ENCODE measurements at places on chromosomes 2 and 18.

GRCh38 chr2:96830044-96830562 is 13.7 kb downstream of the ANKRD23 start:
- DNase-seq: no peak

DNA sequence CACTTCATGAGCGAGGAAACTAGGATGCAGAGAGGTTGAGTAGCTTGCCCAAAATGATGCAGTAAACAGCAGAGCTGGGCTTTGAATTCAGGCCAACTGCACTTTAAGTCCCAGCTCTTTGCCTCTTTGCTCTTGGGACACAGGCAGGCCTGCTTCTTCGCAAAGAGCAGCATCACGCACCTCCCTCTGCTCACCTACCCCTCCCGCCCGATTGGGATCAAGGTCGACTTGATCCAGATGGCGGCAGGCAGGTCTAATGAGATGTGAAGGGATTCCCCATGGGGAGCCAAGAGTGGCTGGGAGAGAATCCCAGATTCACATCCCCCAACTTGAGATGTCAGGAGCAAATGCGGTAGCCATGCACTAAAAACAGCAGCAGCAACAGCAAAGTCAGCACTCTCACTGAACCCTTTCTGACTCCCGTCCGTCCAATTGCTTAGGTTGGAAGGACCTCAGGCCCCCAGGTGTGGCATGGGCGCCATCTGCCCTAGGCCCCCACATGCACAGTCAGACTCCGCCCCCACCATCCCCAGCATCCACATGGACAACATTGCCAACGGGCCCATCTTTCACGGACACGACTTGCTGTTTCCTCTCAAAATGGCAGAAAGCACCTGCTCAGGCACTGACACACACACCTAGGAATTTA is 84.3 kb upstream of the MAP4K4 start:
- DNase-seq: no peak

DNA sequence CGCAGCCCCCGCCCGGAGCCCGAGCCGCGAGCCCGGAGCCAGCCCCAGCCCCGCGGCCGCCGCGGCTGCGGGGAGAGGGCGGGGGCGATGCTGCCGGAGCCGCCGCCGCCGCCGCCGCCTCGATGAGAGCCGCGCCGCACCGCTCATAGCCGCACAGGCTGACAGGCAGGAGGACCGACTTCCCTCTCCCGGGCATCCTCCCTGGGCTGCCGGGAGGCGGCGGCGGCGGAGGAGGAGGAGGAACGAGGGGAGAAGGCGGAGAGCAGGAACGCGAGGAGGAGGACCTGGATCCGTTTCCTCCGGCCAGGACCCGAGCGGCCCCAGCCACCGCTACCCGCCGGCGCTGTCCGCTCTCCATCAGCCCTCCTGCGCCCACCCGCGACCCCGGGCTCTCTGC is 370 bp downstream of the KLHL29 start:
- DNase-seq: peak; percentile 50

DNA sequence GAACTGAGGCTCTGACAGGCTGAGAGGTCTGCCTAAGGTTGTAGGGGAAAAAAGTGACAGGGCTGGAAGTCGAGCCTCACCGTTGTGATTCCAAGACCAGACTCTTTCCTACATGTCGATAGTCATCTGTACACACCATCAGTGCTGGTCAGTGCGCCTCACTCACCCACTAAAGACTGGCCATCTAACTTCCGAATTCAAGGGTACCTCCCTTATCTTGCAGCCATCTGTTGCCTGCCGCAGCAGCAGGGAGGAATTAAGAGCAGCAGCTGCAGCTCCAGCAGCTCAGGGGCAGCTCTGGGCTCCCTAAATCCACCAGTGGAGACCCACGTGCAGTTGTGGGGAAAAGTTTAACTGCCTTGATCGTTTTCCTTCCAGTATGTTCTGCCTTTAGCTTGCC is 32.6 kb upstream of the GPR39 start:
- DNase-seq: no peak

- no peak for DNase-seq
These were observed 37.4 kb upstream of the SLC9A2 start for GRCh38 chr2:102581911-102582310.

GRCh38 chr2:200494048-200494447 is 15.8 kb downstream of the KCTD18 start:
- DNase-seq: no peak

DNA sequence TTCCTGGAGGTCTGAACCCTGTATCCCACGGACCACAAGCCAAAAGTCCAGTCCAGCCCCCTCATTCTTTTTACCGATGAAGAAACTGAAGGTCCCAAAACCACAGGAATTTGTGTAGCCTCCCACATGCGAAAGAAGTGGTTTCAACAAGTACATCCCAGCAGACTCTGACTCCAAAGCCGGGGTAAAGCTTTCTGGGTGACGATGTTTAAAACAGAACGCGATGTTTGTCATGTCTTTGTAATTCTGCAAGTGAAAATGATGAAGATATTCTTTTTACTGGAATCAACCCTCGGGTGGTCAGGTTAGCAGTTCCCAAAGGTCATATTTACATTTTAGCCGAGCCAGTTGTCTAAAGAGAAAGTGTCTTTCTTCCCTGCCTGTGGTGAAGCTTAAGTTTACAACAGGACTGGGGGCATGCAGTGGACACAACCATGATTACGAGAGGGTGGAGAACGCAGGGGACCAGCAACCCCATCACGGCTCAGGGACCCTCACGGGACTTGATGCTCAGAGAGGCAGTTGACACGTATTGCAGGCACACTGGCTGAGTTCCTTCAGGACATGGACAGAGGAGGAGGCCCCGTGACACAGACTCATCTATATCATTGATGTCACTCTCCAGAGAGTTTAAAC is 17.8 kb upstream of the TMEM131 start:
- DNase-seq: peak; percentile 59

GRCh38 chr18:69469444-69469919 is 68.8 kb downstream of the DOK6 start:
- no peak for DNase-seq

- DNase-seq: no peak
These were observed 495.0 kb downstream of the TMX3 start for GRCh38 chr18:68219872-68220271.

- no peak for DNase-seq
These were observed 35.2 kb upstream of the KLF11 start for GRCh38 chr2:10007921-10008808.

- no peak for DNase-seq
These were observed 1925.8 kb upstream of the CELF4 start for GRCh38 chr18:39491408-39491807.

- DNase-seq: no peak
These were observed 513.0 kb downstream of the PTPRM start for GRCh38 chr18:8080092-8080491.

DNA sequence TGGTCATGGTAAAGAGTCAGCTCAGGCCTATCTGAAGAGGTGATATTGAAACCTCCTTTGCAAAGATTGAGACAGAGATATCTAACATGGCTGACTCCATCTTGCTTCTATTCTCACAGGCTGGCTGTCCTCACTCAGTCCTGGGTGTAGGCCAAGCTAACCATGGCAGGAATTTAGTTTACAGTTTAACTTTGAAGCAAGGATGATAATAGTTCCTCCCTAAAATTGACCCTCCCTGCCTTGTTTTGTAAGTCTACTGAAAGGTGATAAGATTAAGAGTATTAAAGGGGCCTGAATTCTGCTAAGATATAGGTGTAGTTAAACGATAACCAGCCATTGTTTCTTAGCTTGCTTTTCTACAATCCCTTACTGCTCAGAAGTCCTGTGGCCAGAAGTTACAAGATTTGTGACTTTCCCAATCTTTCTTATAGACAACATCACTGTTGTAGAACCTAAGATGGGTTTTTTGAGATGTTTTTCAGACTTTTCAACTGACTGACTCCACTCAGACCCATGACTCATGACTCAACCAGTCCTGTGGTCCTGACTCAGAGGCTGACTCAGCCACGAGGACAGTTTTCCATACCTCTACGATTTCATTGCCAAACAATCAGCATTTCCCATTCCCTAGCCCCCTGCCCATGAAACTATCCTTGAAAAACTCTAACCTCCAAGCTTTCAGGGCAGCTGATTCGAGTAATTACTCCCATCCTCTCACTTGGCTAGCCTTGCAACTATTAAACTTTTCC is 195.7 kb upstream of the SESTD1 start:
- DNase-seq: no peak

DNA sequence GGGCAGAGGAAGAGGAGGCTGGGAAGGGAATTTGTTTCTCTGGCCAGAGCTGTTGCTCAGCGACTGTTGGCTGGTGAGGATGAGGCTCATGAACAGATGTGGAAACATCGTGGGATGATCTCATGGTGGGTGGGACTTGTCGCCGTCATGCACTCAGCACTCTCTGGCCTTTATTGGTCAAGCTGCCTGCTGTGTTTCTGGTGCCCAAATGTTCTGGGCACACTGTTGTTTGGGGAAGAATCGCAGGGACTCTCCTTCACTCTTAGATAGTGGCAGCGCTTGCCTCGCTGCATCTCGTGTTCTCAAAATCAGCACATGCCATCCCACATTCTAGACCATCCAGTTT is 145.6 kb downstream of the AGAP1 start:
- DNase-seq: peak; percentile 4

DNA sequence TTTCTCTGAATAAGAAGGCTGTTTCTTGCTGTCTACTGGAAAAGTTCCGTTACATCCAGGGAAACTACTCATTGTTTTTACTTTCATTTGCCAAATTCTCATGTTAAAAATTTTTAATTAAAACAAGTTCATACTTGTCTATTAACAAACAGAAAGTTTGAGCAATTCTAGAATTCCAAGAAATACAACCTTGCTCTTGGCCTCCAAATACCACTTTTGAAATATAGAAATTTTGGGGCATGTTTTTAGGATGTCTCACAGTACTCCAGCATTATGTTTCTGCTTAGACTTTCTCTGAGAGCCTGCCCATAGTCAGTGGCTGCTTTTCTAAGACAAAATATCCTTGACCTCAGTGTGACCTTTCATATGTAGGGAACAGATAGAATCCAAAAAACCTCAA is 228.7 kb upstream of the RND3 start:
- DNase-seq: no peak

DNA sequence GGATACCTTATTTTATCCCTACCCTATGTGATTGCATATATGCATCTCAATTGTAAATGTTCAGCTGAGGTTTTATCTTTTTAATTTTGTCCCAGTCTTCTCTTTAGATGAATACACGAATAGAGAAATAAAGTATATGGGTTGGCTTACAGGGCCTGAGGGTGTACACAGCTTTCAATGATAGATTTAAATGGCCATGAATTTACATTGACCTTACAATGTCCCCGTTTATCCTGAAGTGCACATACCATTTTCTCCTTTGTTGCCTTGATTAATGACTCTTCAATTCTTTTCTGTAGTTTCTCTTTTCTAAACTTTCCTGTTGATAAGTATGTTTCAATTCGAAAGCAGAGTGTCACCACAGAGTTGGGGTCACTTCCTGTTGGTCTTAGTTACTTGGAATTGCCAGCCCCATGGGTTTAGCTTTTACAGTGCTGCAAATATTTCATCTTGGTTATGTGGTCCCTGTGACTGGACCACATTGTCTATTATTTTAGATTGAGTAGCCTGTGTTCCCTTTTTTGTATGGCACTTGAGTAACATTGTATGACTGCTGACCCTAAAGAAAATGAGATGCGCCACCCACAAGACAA is 1616.3 kb upstream of the ACVR2A start:
- no peak for DNase-seq

DNA sequence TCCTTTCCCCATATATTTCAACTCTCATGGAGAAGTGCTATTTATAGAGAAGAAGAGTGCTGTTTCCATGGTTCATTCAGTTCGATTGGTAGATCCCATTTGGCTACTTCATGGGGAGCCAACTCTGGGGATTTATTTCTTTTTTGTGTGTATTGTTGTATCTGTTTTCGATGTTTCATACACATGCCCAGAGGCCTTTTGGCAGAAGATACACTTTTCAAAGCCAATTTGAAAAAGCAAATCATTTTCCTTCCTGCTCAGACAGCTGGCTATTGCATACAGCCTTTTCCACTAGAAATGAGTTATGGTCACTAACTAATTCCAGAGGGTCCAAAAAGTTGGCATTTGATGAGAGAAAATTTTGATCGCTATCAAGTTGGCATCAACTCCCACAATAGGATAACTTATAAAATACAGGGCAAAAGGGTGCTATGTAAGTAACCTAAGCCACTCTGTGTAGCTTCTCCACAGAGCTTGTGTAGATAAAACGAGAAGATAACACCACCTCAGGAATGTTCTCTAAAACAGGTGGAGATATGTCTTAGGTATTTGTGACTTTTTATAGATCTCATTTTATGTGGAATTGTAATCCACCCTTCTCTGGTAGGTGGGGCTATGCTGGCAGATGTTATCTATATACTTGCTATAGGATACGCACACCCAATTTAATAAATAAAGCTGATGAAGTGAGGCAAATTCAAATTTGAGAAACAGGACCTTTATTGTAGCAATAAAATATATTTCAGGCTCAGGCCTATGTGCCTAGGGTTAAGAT is 798.5 kb downstream of the SATB2 start:
- no peak for DNase-seq

GRCh38 chr2:36405183-36405582 is 49.6 kb downstream of the CRIM1 start:
- no peak for DNase-seq

DNA sequence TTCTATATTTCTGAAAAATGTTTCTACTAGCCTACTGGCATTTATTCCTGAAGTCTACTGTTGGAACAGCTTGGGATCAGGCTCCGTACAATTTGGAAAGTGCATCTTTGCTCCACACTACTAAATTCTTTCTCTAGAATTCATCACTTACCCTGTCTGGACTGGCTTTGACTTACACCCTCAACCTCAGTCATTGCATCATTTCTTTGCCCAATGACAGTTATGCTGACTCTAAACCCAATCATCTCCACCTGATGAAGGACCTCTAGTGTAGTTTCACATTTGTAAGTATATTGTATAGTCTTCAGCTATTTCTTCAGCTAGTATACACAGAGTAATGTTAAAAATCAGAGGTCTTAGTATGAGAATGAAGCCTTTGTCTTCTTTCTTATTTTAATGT is 359.6 kb upstream of the MC4R start:
- DNase-seq: no peak

GRCh38 chr2:70789304-70790135 is 923 bp downstream of the FIGLA start:
- DNase-seq: no peak

DNA sequence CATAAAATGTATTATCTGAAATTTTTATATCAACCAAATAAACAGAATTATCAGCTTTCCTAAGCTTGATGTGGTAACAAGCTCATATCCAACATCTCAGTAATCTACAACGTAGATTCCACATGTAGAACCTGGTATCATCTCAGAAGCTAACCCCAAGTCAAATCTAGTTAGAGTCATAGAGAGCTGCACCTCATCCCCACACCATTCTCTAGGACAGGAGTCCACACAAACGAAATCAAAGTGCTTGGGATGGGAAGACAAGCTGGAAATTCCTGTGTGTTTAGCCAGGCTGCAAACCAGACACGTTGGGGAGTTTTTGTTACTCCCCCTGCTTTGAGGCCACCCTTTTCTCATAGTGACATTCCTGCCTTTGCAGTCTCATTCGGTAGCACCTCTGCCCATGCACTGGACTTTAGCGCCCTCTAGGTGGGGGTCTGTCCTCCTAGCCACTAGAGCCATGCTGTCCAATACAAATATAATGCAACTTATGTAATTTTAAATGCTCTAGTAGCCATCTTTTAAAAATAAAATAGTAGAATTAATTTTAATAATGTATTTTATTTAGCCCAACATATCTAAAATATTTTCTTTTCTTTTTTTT is 28.1 kb upstream of the SATB2 start:
- DNase-seq: peak; percentile 70

GRCh38 chr2:20198001-20198400 is 26.9 kb downstream of the SDC1 start:
- DNase-seq: no peak
